ENCODE measurements at places on chromosomes 6 and 20. TPM values are rescaled to one million over a fixed set of nuclear protein-coding genes. Genes with fewer than 3 reads are reported as not detected.

- no peak for DNase-seq
These were observed 116.2 kb downstream of the ISM1 start for GRCh38 chr20:13337090-13337784.

DNA sequence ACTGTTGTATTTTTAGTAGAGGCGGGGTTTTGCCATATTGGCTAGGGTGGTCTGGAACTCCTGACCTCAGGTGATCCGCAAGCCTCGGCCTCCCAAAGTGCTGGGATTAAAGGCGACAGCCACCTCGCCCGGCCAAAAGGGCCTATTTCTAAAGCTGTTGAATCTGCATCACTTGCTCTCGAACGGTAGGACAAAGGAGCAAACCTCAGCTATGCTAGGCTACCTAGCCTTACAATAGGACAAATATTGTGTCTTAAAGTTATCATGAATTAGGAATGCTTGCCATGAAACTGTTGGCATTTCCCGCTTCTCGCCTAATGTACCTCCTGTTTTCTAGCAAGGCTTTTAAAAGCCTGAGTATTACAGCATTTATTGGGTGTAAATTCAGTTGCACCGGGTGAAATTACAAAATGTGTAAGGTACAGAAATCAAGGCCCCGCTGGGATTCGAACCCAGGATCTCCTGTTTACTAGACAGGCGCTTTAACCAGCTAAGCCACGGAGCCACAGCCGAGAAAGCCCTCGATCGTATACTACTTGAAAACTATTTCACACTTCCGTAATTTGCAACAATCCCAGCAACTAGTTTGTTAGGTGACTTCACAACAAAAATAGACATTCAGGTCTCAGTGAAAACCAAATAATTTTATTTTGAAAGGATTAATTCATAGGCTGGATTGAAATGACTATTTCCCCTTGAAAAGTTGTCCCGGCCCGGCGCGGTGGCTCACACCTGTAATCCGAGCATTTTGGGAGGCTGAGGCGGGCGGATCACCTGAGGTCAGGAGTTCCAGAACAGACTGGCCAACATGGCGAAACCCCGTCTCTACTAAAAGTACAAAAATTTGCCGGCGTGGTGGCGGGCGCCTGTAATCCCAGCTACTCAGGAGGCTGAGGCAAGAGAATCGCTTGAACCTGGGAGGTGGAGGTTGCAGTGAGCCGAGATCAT is 211.6 kb upstream of the ZNF184 start:
- no peak for DNase-seq

- DNase-seq, result peak; percentile 70
These were observed 12.2 kb downstream of the MYLK4 start for GRCh38 chr6:2738373-2738979.

DNA sequence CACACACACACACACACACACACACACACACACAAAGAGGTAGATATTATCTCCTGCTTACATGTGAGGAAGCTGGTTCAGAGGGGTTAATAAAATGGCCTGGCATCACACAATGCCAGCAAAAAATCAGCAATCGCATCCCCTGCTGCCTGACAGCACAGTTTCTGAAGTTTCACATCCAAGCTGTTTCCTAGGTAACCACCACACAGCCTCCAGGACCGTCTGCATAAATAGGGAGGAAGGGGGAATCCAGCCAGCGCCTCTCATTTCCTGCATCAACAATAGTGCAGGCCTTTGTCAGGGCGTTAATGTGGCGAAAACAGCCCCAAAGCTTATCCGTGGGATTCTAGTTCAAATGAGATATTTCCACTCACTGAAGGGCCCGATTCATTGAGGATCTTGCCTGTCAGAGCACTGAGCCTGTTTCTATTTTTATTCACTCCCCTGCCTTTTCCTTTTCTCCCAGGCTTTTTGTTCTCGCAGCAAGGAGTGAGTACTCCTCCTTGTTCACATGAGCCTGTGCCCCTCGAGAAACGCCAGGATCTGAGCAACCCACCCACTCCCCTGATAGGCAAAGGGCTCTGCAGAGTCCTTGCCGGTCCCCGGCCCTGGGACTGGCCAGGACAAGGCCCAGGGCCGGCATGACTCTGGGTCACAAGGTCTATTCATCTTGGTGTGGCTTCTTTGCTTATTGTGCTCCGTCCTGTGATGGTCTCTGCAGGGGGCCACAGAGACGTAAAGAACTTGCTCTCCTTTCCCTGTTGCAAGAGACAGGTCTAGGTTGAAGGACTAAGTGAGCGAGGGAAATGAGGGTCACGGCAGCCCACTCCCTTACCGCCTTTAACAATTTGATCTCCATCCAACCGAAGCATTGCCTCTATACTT is 32.7 kb downstream of the TUBB2B start:
- DNase-seq, result peak; percentile 80

- DNase-seq, result no peak
These were observed 118.4 kb downstream of the JPH2 start for GRCh38 chr20:44068316-44069201.

GRCh38 chr20:35690265-35690664 is 8.9 kb downstream of the NFS1 start:
- no peak for DNase-seq

DNA sequence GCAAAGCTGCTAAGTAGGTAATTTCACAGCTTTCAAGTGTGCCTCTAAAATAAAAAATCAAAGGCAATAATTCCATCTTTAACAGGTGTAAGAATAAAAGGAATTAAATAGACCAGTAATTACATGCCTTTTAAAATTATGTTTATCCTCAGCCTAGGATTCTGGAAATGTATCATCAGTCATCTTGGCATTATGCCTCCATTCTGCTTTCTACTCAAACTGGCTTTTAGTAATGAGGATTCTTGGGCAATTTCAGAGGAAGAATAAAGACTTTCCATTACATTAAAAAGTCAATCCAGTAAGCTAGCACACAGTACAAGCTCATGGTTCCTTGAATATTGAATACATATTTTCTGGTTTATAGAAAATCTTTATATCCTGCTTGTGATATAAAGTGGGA is 44.7 kb downstream of the GSTA2 start:
- DNase-seq, result no peak

GRCh38 chr6:157272372-157272771 is 50.9 kb downstream of the TMEM242 start:
- no peak for DNase-seq

- DNase-seq, result no peak
These were observed 5.3 kb upstream of the SCUBE3 start for GRCh38 chr6:35208419-35208818.

- no peak for DNase-seq
These were observed 22.6 kb downstream of the B4GALT5 start for GRCh38 chr20:49690899-49691620.

DNA sequence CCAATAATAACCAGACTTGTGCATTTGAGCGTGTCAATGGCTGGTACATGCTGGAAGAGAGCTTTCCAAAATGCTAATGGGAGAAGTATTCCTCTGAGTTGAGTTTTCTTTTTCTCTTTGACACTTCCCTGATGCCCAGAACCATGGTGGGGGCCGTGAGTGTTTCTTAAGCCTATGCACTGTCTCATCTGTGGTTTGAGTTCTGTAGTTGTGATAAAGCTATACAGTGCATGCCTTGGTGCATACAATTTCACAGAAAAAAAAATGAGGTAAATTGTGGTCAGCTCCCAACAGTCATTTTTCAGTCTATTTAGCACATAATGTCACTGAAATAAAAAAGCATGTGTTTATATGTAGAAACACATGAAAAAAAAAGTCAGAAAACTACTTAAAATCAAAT is 204.8 kb downstream of the HDGFL1 start:
- no peak for DNase-seq

DNA sequence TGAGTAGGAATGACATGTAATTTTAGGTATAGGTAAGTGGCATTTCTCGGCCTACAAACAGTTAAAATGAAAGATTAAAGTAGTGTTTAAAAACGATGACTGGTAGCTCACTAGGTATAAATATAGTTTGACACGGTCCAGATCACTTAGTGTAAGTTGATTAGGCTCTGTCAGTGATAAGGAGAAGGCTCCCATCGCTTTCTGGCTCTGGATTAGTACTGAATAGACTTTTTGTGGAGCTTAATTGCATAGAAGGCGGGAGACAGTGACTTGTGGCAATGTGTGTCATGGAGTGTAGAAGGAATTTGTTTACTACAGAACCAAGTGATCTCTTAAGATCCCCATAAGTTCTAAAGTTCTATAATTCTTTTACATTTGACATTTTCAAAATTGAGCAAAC is 6.7 kb downstream of the PYGB start:
- no peak for DNase-seq

- no peak for DNase-seq
These were observed 917.1 kb downstream of the KIF16B start for GRCh38 chr20:15656124-15656523.

GRCh38 chr6:76351275-76351674 is 278.8 kb upstream of the IMPG1 start:
- DNase-seq, result no peak

DNA sequence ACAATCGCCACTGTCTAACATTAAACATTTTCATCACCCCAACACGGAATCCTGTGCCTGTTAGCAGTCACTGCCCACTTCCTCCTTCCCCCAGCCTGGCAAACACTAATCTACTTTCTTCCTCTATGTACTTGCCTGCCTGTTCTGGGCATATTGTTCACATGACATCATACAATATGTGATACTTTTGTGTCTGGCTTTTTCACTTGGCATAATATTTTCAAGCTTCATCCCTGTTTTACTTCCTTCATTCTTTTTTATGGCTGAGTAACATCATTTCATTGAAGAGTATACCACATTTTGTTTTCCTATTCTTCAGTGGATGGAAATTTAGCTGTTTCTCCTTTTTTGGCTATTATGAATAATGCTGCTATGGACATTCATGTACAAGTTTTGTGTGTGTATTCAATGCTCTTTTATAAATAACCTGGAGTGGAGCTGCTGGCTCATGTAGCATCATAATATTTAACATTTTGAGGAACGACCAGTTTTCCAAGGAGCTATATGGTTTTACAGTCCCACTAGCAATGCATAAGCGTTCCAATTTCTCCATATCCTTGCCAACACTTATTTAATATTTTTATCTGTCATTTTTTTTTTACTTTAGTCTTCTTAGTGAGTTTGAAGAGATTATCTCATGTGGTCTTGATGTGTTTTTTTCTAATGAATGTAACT is 360.1 kb downstream of the HDGFL1 start:
- DNase-seq, result no peak

DNA sequence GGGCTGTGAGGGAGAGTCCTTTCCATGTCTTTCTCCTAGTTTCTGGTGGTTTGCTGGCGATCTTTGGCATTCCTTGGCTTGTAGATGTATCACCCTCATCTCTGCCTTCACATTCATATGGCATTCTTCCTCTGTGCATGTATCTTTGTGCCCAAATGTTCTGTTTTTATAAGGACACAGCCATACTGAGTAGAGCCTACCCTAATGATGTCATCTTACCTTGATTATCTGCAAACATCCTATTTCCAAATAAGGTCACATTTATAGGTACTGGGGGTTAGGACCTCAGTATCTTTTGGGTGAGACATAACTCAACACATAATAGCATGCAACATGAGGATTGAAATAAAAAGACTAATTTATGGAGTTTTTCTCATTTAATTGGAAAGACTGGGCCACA is 5.5 kb downstream of the SH3BGRL2 start:
- no peak for DNase-seq

DNA sequence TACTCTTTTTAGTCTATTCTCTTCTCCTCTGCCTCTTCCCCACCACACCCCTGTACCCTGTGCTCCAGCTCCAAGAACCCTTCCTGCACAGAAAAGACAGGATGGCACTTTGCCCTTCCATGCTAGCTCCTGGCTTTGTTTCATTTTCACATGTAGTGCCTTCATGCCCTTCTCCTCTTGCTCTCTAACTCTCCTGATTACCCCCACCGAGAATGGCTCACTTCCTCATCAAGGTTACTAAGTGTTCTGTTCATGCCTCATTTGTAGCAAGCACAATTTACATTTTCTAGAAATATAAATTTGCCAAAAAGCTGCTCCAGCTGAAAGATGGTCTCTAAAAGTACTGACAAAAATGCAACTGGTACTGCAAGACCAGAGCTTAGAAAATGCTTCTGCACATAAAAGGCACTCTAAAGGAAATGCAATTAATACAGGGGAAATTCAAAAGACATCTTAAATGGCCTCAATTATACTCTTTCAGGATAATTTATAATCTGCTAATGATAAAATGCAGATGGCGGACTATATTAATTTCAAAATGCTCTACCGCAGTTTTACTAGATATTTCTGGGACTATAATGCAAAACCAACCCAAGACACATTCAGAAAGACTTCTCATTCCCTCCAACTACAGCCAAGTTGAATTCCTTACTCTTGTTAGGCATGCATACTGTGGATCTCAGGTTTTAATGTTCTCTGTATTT is 570.2 kb downstream of the PRKN start:
- DNase-seq, result no peak

The RIMS4 gene
- total RNA-seq, result 25.8 TPM

The CCN5 gene
- not detected for total RNA-seq

The ERVFRD-1 gene
- not detected for total RNA-seq

The TTK gene
- total RNA-seq, result 14.0 TPM

The NKAIN2 gene
- total RNA-seq, result 36.6 TPM

The SEL1L2 gene
- not detected for total RNA-seq

The CYP39A1 gene
- 8.5 TPM for total RNA-seq

The BMP2 gene
- 11.4 TPM for total RNA-seq

The MCCD1 gene
- total RNA-seq, result not detected

Data from cerebellum (tissue), 4 donors.